ENCODE measurements at places on chromosomes 12 and 14.

- no peak for DNase-seq
Measured at GRCh38 chr12:21941506-21942376, 515 bp upstream of the ABCC9 start.

DNA sequence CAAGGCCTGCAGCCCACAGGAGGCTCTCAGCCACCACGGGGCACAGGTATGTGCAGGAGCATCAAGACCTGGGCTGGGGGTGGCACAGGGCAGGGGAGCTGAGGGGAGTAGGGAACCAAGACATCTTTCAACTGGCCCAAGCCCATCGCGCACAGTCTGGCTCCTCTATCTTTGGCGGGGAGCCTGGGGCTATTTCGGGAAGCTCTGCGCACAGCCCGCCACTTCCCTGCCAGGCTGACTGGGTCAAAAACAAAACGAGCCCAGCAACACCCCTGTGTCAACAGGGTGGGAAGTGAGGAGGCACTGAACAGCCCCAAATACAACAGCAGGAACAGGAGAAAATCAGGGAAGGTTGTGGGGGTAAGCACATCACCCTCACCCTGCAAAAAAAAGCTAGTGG lies 83.9 kb downstream of the ARL6IP4 start:
- DNase-seq, result no peak

DNA sequence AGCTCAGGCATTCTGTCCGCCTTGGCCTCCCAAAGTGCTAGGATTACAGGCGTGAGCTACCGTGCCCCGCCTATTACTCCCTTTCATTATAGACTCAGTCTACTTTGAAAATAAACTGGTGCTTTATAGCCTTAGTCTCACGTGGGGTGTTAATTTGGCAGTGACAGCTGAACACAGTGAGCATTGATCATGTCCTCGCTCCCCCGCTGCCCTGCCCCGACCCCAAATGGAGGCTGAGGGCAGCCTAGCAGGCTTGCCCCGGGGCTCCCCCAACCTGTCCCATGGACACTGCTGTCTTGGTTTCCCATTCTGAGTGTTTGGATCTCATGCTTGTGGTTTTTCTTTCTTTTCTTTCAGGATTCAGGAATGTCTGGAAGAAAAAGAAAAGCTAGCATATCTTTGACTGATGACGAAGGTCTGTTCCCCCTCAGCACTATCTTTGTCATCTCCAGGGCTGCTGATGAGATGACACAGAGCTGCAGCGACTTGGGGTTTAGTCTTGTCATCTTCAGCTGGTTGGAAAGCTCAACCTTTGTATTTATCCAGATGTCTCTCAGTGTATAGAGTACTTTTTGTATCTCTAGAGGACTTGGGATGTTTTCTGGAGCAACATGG lies 42.2 kb downstream of the EP400 start:
- DNase-seq, result no peak

- peak; percentile 99 for DNase-seq
Measured at GRCh38 chr14:68544081-68544892, 248.6 kb downstream of the ZFP36L1 start.

DNA sequence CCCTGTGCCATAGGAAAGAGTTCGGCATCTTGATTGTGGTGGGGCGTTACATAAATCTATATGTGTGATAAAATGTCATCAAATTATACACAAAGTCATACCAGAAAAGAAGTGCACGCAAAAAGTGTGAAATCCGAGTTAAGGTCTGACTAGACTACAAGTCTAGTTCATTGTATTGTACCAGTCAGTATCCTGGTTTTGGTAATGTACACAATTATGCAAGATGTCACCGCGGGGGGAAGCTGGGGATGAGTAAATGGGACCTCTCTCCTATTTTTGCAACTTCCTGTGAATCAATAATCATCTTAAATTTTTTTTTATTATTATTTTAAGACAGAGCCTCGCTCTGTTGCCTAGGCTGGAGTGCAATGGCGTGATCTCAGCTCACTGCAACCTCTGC lies 43.2 kb upstream of the BCL11B start:
- DNase-seq, result no peak

DNA sequence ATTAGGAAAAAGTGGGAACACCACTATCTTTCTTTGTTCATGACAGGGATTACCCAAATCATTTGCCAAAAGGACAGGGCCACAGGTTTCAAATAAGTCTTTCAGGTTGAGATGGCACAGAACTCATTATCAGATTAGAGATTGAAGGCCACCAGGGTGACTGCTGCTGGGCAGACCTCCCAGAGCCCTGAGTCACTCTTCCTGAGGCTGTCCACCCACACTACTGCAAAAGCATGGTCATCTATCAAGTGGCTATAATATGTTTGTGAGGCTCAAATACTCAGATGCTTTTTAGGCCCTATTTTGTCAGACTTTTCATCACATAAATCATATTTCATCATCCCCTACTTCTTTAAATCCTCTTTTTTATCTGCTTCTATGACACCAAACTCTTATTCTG lies 155.3 kb upstream of the CCDC196 start:
- no peak for DNase-seq

- DNase-seq, result no peak
Measured at GRCh38 chr14:94143711-94144110, 14.3 kb upstream of the IFI27L2 start.

GRCh38 chr12:32494656-32495055 lies 95.3 kb downstream of the FGD4 start:
- no peak for DNase-seq

DNA sequence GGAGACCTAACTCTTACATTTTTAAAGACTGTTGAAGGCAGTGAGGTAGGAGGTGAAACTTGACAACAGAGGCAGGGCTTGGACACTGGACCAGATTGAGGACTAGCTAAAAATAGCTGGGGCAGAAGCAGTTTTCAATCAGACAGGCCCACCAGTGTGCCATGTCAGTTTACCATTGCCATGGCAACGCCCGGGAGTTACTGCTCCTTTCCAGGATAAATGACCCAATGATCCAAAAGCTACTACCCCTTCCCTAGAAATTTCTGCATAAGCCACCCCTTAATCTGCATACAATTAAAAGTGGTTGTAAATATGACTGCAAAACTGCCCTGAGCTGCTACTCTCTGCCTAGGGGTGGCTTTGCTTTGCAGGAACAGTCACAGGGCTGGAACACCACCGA lies 53.2 kb upstream of the PKP2 start:
- no peak for DNase-seq

GRCh38 chr12:50564237-50564947 lies 59.6 kb downstream of the DIP2B start:
- no peak for DNase-seq
